Kasumi-1 (cell line): ENCODE measurements at places on chromosomes 6 and 20.

GRCh38 chr6:14088600-14089192, 28.9 kb upstream of the CD83 start:
- DNase-seq, result no peak

- no peak for DNase-seq
These were observed 17.0 kb upstream of the FHL5 start for GRCh38 chr6:96545882-96546281.

DNA sequence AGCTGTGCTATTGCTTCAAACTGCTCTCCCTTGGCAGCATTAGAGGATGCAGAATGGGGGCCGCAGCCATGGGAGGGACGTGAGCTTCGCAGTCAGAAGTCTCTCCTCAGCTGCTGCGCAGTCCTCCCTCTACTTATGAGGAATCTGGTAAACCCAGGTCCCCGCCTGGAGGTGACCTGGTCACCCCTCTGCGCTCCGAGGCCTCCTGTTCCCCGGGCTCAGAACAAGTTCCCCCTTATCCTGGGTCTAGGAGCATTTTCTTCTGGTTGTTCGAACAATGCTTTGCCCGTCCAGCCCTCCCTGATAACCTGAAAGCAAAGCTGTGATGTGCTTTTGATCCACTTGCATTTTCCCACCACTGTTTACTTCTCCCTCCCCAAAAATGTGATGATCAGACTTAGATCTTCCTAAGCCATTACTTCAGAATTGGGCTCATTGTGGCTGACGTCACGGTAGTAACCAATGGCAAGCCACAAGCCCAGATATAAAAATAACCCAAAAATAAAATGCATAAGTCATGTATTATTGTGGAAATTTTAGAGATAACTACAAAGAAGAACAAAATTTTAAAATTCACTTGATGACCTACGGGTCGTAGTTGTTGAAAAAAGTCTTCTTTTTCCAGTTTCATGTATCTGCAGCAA, 80.7 kb downstream of the SERAC1 start:
- no peak for DNase-seq

GRCh38 chr20:13671916-13672378, 33.2 kb upstream of the TASP1 start:
- DNase-seq, result no peak

DNA sequence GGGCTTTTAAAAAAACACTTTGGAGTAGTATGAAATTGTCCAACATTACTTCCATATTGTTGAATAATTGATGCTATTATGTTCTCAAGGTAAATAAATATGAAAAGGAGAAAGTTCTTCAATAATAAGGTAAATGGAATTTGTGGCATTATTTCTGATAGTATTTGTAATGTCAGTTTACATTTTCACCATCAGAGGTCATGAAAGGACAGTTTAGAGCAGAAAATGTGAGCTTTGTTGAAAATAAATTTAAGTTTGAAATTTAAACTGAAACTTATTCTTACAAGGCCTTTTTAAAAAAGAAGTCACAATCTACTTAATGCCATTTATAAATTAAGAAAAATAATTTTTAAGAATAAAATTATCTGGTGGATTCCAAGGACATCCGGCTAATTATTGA, 15.8 kb upstream of the CEP162 start:
- peak; percentile 1 for DNase-seq

- no peak for DNase-seq
These were observed 72.4 kb upstream of the LAMP5 start for GRCh38 chr20:9441948-9442347.

GRCh38 chr6:157013649-157014304, 236.6 kb downstream of the ARID1B start:
- no peak for DNase-seq

DNA sequence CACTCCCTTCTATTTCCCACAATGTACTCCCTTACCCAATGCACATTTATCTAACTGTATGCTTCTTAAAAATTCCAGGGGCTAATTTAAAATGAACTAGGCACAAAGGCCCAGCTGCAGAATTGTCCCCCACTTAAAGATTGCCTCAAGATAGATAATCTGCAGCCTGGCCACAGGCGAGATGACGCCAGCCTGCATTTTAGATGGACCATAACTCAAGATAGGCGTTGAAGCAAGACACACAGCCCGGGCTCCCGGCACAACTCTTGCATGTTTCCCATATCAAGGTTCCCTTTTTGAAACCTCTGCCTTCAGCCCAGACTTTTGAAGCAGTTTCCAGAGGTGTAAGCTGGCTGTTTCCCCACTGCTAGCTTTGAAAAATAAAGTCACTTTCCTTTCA, 3.2 kb upstream of the REPS1 start:
- no peak for DNase-seq

GRCh38 chr6:91082311-91082832, 495.5 kb upstream of the MAP3K7 start:
- DNase-seq, result no peak

GRCh38 chr20:58306421-58307261, 2.9 kb upstream of the RAB22A start:
- peak; percentile 62 for DNase-seq

DNA sequence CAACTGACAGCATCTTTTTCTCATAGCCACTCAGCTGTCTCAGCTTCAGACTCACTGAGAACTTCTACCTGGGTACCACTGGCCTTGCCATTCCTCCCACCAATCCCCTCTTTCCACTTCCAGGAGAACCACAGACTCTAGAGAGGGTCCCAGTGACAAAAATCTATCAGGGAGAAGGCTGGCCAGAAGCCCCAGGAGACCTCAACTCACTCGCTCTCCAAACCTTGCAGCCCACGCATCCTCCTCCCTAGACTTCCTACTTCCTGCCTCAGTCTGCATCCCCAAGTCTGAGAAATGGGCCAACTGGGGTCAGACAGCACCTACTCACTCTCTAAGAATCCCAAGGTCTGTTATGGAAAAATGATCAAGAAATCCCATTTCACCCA, 1.2 kb downstream of the TMEM239 start:
- DNase-seq, result no peak

DNA sequence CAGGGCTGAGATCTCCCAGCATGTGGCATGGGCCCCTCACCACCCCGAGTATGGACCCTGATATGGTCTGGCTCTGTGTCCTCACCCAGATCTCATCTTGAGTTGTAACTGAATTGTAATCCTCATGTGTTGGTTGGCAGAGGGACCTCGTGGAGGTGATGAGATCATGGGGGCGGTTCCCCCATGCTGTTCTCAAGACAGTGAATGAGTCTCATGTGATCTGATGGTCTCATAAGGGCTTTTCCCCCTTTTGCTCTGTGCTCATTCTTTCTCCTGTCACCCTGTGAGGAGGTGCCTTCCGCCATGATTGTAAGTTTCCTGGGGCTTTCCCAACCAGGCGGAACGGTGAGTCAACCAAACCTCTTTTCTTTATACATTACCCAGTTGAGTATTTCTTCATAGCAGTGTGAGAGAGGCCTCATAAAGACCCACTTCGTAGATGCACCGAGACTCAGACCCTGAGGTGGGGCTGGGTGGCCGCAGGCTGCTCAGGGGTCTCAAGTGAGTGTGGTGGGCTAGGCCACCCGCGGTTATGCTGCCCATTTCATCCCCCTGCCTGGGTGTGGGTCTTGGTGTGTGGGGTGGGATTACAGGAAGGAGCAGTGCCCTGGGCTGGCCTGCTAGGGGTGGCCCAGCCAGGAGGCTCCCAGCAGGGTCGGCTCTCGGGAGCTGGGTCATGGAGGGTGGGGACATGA, 26.2 kb upstream of the GATA5 start:
- DNase-seq, result no peak

GRCh38 chr20:53828682-53829254, 235.1 kb upstream of the ZNF217 start:
- no peak for DNase-seq

DNA sequence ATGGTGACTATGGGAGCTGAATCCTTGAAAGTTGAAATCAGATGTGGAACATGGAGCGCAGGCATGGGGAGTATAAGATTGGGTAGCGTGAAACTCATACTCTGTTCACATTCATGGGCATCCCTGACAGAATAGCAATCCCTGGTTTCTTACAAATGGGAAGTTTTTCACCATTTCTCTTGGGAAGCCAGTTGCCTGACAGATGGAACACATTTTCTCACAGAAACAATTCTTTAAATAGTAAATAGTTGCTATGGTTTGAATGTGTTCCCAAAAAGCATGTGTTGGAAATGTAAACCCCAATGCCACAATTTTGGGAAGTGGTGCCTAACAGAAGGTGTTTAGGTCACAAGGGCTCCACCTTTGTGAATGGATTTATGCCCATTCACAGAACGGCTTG, 262.8 kb upstream of the HS3ST5 start:
- DNase-seq, result no peak

GRCh38 chr6:7974938-7975763, 64.6 kb upstream of the TXNDC5 start:
- no peak for DNase-seq

DNA sequence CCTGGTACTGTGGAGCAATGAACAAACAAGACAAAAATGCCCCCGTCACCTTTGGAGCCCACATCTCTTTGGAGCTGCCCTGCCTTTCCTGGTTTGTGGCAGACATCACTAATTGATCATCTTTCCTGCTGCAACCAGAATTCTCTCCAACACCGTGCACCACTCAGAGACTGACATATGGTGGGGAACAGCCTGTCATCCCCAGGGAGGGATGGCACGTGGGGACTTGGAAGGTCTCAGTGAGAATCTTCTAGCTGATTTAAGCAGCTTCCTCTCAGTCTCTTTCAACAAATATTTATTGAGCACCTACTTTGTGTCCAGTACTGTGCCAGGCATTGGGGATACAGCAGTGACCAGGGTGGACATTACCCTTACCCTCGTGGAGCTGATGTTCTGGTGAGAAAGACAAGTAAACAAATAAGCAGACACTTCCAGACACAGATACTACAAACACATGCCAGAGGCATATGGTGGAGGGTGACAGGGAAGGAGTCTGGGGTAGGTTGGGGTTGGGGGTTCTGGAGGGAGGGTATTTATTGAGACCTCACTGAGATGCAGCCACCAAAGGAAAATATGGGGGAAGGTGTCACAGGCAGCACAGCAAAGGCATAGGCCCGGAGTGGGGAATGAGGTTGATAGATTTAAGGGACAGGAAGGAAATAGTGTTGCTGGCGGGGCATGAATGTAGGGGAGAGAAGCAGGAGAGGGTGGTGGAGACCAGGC, 82.3 kb downstream of the CEBPB start:
- DNase-seq, result peak; percentile 34

DNA sequence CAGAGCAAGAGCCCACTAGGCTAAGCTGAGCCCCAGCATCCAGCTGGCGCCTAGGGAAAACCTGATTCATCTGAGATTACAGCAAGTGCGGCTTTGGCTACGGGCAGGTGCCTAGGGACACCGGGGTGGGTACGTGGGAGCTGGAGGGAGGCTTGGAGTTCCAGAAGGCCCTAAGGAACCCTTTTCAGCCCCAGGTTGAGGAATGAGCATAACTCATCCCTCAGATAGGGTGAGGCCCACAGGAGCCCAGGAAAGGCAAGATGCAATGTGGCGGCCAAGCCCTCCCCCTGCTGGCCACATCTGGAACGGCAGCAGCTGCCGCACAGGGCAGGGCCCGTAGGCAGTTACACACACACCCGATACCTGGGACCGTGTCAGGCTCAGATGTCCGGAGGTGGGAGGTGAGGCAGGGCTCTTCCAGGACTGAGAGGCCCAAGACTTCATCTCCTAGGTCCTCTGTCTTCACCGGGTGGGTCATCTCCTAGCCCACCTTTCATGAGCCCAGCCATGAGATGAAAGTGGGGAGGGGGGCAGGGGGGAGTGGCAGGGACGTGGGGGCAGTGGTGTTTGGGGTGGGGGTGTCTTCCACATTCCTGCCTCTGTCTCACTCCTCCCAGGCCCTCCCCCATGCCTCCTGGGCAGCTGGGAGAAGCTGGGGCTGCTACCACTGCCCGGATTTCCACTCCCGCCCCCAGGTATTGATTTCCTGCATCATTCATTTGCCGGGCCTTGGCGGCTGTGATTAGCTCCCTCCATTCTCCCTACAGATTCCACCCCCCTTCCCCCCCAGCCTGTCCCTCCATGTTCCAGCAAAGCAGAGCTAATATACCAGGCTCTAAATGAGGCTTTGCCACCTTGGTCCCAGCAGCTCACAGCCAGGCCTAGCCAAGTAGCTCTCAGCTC, 5.5 kb downstream of the MDGA1 start:
- peak; percentile 33 for DNase-seq

DNA sequence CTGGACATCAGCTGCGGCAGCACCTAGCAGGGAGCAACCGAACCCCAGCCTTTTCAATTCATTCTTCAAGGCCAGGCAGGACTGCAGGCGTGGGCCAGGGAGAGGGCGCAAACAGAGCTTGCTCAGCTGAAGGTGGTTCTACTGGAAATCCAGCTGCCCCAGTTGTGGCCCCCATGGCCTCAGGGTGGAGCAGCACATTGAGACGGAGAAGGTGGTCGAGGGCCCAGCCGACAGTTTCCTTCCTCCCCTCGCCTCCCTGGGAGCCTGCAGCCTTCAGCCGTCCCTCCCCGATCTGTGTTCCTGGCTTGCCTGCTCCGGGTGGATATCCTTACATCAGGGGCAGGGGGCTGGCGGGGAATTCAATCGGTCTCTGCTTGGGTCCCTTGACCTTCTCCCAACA, 217.8 kb downstream of the ANKRD60 start:
- DNase-seq, result no peak

DNA sequence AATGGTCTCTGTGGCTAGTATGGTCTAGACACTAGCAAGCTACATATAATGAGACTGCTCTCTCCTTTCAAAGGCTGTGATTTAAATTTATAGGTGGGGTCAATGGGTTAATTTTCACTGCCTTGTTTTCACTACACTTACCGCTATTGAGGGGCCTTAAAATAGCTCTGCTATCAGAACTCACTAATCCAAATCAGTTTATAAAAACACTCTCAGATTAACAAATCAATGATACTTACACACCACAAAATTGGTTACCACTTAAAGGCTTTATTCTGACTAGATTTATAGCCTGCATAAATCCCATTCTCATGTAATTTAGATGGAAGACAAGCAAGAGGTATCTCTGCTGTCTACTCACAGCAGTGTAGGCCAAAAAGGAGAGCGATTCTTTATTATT, 313.0 kb upstream of the AGPAT4 start:
- DNase-seq, result no peak

DNA sequence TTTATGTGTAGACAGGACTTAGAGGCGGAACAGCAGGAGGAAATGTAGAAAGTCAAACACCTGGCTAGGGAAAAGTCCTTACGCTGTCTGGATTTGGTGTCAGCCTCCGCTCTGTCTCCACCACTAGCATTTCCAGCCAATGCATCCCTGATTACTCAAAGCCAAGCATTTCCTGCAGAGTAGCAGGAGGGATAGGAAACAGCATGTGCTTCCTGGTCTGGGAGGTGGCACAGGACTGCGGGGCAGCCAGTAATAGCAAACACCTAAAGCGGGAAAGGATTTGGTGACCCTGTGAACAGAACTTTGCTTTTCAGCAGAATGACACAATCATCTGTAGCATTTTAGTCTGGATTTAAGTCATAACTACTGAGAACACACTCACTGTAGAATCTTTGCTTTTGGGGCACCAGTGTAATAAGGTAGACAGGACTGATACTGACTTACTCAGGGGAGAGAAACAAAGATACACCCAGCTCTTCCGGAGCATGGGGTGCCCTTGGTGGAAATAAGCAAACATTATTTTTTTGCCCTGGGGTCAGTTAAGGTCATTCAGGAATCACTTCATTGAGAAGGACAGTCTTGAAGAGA, 133.3 kb upstream of the AHI1 start:
- DNase-seq, result no peak
